ENCODE measurements at places on chromosomes 2 and 18.

GRCh38 chr2:220127876-220128275 is 500.4 kb downstream of the SLC4A3 start:
- DNase-seq = no peak

- DNase-seq = no peak
Observed at GRCh38 chr2:170733798-170734600, 18.9 kb downstream of the SP5 start.

- DNase-seq = no peak
Observed at GRCh38 chr2:131122496-131122895, 17.4 kb downstream of the PLEKHB2 start.

DNA sequence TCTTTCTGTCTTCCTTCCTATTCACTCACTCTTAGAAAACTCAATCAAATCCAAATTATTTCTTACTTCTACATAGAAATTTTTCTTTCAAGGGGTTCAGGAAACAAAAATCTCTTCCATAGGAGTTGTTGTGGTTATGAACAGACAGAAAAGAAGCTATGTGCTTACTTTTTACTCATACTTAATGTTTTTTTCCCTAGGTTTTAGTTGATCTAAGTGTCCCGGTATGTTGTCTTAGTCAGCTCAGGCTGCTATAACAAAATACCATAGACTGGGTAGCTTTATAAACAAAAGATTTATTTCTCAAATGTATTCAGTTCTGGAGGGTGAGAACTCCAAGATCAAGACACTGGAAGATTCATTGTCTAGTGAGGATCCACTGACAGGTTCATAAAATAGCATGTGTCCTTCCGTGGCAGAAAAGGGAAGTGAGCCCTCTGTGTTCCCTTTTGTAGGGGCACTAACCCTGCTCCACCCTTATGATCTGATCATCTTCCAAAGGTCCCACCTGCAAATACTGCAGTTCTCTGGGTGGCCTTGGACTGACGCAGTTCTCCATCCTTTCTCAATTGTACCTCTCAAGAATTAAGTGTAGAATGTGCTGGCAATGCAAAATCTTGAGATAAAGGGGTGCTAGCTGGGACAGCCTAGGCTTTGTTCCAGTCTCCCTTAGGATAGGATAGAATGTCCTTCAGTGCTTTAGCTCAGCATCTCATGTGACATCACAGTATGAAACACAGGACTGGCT is 14.4 kb upstream of the VRK2 start:
- no peak for DNase-seq

GRCh38 chr18:3171631-3172030 is 48.1 kb downstream of the MYOM1 start:
- no peak for DNase-seq

DNA sequence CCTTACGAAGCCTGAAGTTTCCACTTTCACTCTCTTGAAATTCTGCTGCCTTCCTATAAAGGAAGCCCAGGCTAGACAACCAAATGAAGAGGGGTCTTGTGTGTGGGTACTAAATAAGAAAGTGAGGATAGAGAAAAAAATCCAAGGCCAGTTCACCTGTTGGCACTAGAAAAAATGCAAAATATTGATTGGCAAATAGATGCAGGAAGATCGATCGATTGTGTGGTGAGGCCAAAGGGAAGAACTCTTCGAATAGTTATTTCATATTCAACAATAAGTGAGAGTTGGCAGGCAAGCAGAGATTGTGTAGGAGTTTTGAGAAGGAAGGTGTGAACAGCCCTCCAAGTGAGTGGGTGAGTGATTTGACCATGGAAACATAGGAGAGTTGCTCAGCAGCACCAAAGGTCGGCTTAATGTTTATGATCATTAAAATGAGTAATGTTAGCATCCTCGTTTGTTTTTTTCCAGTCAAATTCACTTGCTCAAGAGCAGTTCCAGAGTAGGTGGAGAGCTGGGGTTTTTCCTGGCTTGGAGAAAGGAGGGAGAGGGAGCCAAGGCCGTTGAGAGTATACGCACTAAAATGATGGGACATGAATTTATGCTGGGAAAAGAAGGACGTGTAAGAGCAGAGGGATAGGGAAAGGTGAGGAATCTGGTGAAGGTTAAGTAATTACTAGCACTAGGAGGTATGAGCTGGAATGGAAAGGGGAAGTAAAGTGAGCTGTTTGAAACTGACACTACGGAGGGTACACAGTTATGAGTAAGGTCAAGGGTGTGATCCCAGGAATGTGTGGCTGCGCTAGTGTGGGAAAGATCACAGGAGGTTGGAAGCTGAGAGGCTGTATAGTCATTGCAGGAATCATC is 1.1 kb upstream of the NAPG start:
- DNase-seq = no peak

GRCh38 chr2:217517402-217517801 is 485.4 kb downstream of the TNS1 start:
- DNase-seq = no peak

- DNase-seq = no peak
Observed at GRCh38 chr2:74714691-74715080, 60.6 kb downstream of the SEMA4F start.

DNA sequence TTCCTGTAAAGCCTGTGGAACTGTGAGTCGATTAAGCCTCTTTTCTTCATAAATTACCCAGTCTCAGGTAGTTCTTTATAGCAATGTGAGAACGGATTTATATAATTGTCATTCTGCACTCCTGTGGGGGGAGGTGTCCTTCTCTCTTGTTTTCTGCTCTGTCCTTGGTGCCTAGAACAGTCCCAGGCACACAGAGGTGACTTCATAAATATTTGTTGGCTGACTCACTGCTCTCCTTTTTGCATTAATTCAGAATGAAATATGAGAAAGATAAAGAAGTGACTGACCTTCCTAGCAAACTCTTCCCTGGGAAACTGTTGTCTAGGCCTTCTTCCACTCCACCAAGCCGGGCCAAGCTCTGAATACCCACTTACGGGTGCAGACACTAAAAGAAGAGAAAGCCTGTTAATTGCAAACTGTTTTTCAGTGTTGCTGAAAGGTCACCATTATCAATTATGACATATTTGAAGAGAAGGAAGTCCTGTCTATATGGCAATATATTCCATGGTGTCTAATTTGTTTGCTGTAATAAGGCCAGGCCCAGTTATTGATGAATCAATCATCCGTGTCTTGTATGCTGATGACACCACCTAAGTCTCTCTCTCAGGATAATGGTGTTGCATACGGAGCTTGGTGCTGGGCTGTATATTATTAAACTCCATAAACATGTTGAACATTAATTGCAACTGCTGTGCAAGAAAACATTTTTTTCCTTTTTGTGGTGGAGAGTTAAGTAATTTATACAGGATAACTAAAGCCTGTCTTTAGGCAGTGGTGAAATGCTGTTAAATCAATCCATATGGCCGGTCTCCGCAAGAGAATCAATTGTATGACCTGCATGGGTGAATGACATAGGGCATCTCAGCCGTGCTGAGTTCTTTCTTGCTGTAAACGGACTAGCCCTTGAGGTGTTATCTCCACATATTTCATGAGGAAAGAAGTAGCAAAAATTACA is 567.5 kb downstream of the SLC4A3 start:
- DNase-seq = no peak

DNA sequence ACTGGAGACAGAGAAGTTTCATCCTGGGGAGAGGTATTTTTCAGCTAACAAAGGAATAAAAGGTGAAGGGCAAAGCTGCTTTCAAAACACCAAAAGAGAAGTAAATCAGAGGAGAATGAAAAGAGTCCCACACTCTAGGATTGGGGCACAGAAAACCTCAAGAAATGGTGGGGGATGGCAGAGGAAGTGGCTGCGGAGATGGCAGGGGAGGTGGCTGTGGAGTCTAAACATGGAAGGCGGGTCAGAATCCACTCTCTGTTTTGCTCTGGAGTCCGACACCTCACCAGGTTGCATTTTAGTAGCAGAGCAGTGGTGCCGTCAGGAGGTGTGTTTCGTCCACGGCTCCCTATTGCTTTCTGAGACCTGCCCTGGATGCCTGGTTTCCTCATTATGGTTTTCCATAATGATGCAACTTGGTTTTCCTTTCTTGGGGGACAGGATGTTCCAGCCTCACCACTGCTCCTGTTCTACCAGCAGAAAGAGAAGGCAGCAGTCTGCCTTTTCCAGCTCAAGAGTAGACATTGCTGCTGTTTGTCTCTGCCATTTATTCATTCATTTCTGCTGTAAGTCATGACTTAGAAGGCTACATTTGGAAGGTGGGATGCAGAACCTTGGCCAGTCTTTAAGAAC is 188.7 kb downstream of the ANKRD44 start:
- DNase-seq = no peak

DNA sequence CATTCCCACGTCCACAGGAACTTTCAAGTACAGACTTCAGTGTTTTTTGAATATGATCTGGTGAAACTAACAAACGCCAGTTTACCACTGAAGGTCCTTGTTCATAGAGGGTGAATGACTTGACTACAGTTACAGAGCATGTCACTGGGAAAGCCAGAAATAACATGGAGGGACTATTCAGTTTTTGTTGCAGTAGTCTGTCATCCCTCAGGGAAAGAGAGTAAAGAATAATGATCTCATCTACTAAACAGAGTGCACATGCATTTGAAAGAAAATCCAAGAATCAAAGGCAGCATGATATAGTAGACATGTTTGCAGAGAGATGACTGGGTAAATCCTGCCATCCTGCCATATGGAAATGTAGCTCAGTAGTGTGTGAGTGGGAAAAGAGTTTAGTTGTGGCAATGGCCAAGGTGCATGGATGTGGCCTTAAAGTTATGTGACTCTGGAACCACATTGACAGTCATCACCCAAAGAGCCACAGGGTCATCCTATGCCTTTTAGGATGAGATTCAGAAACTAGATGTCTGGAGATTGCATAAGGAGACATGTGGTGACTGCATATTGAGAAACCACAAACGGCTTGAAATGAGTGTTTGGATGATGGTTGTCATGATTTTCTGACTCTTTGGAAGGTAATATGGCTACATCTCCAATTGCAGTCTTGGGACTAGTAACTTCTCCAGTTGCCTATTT is 125.3 kb upstream of the ZEB2 start:
- DNase-seq = no peak

DNA sequence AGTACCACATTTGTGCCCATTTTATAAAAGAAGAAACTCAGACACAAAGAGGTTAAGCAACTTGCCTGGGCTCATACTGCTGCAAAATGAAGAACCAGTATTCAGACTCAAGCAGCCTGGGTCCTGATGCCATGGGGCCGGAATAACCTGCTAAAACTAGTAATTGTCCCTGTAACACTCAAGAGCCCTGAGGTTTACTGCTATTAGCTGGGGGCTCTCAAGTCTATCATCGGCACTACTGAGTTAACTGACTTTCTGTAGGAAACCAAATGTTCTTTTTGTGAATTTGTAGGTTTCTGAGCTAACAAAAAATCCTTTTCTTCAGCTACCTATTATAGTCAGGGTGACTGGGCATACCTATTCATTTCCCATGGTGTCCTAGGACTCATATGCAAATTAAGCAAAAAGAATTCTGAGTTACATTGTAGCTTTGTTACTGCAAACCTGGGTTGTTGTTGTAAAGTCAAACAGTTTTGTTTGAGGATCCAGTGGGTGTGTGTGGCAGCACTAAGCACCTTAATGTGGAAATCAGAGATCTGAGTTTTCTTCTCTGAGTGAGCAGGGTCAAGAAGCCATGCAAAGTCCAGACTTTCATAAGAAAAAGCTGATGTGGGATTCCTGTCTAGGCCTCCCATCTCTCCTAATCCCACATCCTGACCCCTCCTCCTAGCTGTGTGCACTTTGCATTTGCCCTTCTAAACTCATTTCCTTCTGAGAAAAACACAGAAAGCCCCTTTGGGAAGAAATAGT is 72.4 kb upstream of the TNP1 start:
- DNase-seq = no peak

DNA sequence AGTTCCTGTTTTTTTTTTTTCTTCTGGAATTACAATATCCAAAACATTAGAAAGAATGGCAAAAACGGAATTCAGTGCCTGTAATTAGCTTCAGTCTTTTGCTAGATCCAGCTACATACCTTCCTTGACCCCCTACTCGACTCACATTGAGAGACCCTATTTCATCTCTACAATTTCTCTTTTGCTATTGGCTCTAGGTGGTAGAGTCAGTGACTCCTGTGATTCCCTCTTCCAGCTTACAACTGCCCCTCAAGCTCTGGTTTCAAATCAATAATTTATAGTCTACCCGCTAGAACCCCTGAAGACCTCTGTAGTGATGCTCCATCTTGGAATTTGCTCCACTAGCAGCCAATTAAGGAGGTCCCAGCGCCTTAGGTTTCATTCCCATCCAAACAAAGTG is 125.8 kb downstream of the TMEFF2 start:
- no peak for DNase-seq

DNA sequence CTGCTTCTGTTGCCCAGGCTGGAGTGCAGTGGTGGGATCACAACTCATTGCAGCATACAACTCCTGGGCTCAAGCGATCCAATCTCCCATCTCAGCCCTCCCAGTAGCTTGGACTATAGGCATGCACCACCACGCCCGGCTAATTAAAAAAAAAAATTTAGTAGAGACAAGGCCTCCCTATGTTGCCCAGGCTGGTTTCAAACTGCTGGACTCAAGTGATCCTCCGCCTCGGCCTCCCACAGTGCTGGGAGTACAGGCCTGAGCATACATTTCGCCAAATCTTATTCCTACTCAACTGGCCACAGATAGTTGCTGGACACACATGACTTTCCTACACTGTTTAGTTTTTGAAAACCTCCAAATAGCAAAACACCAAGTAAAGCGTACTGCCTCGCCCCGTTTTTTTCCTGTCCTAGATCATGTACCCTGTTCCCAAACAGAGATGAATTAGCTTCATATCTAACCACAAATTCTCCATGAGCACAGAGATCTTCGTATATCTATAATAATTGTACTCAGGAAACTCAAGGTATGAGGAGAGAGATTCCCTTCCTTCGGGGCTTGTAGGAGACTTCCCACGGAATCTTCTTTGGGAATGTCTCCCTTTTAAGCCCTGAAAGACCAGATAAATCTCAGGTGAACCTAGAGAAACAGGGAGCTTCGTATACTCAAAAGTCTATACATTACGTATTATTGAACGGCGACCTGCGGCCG is 598 bp upstream of the C2orf69 start:
- DNase-seq = no peak

- DNase-seq = no peak
Observed at GRCh38 chr18:22710673-22711191, 222.4 kb upstream of the RBBP8 start.

- no peak for DNase-seq
Observed at GRCh38 chr2:1203772-1204171, 209.5 kb upstream of the TPO start.

DNA sequence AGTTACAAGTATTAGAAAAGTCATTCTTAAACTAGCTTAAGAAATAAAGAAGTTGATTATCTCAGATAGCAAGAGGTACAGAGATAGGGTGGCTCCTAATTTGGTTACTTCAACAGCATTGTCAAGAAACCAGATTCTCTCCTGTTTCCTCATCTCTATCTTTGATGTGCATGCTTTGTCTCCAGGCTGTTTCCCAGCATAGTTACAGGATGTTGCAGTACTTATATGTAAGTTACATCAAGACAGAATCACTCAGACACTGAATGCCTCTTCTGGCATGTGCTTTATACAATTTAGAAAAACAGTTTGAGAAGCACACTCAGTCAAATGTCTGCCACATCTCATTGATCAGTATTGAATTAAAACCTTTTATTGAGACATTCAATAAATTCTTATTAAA is 189.5 kb upstream of the UBE2E3 start:
- DNase-seq = no peak

- DNase-seq = no peak
Observed at GRCh38 chr2:238286551-238286950, 1.9 kb downstream of the PER2 start.
